ENCODE measurements at places on chromosomes 5 and 9. TPM values are rescaled to one million over a fixed set of nuclear protein-coding genes. Genes with fewer than 3 reads are reported as not detected.

Gene TMOD1
- 3.0 TPM for total RNA-seq

Gene SPINK1
- 0.37 TPM for total RNA-seq

Gene TMEM232
- total RNA-seq: 0.24 TPM

Gene BARHL1
- not detected for total RNA-seq

Gene UGT3A2
- not detected for total RNA-seq

Gene F2RL2
- 6.1 TPM for total RNA-seq

Gene PCDHGA9
- 0.04 TPM for total RNA-seq

Gene NUTM2F
- not detected for total RNA-seq

Gene SVEP1
- 1.9 TPM for total RNA-seq

Gene SLC6A18
- not detected for total RNA-seq

Gene CTXN3
- not detected for total RNA-seq

Gene NME5
- total RNA-seq: not detected

Gene ABO
- total RNA-seq: not detected

Gene MRPL22
- 63.0 TPM for total RNA-seq

Gene IFNE
- 2.2 TPM for total RNA-seq

Gene PGGT1B
- 24.3 TPM for total RNA-seq

Gene PLK2
- 109 TPM for total RNA-seq

Gene IL6ST
- total RNA-seq: 36.9 TPM

Gene GPR21
- not detected for total RNA-seq

Gene IFNA5
- total RNA-seq: not detected

Gene CAAP1
- 18.9 TPM for total RNA-seq

Gene NR6A1
- total RNA-seq: 1.9 TPM

Gene C5orf52
- total RNA-seq: not detected

Gene FOXD4L3
- total RNA-seq: not detected

Gene MAP1B
- total RNA-seq: 45.2 TPM

Gene MLANA
- total RNA-seq: not detected

Gene DNLZ
- total RNA-seq: 36.9 TPM

Gene GPR150
- total RNA-seq: 0.08 TPM

Gene FAM221B
- total RNA-seq: not detected
